Adipocyte (in vitro differentiated cells): ENCODE measurements at places on chromosomes 5 and 9.

- DNase-seq = peak; percentile 57
These were observed 69.3 kb upstream of the NIPAL4 start for GRCh38 chr5:157390551-157391297.

DNA sequence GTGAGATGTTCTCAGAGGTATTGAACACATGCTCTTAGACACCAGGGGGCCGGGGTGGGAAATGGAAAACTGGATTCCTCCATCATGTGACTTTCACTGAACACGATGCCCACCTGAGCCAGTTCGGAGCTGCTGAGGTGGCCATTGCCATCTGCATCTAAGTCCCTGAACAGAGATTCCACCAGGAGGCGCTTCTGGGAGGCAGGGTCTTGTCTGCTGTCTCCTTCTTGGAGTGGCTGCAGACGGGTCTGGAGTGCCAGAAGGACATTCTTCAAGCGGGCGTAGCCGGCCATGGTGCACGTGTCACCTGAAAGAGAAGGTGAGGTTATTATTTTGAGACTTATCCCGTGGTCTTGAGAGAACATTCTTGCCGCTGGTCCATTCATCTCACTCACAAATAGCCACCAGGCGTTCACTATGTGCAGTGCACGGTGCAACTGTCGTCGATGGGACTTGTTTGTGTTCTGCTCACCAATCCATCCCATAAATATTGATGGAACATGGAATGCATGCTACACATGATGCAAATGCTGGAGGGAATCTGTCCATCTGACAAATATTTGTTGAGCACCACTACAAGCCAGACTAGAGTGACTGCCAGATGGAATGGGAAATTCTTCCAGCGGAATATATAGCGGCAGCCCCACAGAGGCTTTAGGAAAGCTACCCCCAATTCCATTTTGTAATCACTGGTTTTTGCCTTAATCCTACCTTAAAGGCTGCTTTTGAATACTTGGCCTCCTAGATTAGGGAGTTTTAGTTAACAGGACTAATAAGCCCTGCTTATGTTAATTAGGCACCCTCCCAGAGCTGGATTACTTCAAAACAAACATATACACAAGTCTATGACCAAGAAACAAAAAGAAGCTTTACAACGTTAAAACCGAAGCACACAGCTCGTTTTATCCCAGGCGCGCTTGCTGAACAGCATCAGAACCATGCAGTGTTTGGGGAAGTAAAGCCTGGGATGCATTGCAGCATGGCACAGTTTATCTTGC, 264.8 kb downstream of the HSPA4 start:
- no peak for DNase-seq

DNA sequence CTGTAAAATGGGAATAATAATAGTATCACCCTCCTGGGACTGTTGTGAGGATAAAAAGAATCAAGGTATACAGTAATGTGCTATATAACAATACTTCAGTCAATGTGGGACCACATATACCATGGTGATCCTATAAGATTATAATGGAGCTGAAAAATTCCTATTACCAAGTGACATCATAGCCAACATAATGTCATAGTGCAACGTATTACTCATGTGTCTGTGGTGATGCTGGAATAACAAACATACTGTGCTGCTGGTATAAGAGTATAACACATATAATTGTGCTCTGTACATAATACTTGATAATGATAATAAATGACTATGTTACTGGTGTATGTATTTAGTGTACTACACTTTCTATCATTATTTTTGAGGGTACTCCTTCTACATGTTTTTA, 38.1 kb downstream of the LIFR start:
- DNase-seq = no peak

GRCh38 chr9:27428551-27428950, 95.5 kb upstream of the IFNK start:
- no peak for DNase-seq

- DNase-seq = no peak
These were observed 58.2 kb downstream of the EXOSC2 start for GRCh38 chr9:130751631-130752355.

DNA sequence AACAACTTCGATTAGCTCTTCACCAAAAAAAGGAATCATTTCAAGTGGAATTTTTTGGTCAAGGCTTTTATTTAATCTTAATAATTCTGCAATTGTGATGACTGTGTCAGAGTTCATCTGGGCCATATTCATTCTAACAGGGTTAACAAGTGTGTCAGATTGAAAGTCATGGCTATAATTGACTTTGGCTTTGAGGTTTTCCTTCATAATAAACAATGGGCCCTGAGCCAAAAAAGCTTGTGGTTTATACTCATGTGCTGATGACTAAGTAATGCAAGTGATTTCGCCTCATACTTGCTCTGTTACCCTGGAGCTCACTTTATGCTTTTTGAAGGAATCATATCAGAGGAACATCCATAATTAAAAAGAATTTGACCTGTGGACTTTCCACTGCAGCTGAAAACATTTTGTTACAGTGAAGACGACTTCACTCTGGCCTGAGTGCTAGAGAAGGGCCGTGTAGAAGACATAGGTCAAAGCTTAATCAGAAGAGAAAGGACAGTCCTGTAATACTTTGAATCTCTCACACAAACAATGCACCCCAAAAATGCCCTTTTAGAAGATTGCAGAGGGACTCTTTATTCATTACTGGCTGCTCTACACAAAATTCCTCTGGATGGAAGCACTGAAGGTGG, 101.7 kb downstream of the GDNF start:
- DNase-seq = peak; percentile 93

GRCh38 chr5:124755565-124755964, 9.1 kb upstream of the ZNF608 start:
- DNase-seq = peak; percentile 12

- no peak for DNase-seq
These were observed 345.1 kb downstream of the SPATA31D1 start for GRCh38 chr9:82333671-82334070.

GRCh38 chr5:123639244-123639643, 127.3 kb downstream of the CSNK1G3 start:
- DNase-seq = no peak

- no peak for DNase-seq
These were observed 251.9 kb downstream of the EBF1 start for GRCh38 chr5:158847772-158848171.

DNA sequence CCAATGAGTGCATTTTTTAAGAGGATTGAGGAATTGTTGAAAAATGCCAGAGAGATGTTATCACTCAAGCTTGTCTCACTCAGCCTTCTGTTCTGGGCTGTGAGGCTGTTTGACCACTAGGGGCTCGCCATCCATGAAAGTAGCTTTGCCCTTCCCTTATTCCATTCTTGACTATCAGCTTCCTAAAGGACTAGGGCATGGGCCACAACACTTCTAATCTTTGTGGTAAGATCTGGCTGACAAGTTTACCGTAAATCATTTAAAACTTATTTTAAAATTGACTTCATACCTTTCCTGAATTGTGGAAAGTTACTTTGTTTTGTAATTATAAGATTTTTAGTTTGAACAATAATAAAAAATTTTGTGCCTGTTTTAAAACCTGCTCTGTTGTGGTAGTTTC, 49.5 kb downstream of the TJP2 start:
- peak; percentile 81 for DNase-seq

- peak; percentile 52 for DNase-seq
These were observed 294.3 kb downstream of the FBXL7 start for GRCh38 chr5:15794052-15794985.

GRCh38 chr5:45385321-45386058, 310.7 kb downstream of the HCN1 start:
- DNase-seq = no peak

DNA sequence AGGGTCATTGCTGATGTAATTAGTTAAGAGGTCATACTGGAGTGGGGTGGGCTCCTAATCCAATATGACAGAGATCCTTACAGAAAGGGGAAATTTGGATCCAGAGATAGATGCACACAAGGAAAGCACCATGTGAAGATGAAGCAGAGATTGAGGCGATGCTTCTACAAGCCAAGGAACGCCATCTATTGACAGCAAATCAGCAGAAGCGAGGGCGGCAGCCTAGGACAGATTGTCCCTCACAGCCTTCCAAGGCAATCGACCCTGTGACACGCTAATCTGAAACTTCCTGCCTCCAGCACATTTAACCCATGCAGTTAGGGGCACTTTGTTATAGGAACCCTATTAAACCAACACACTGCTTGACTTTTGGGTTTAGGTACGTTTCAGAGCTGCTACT, 285.1 kb upstream of the DAP start:
- DNase-seq = peak; percentile 52

GRCh38 chr9:88534456-88535225, at the start of gene NXNL2:
NXNL2 (plus strand) TSS chr9:88535178; CDS start chr9:88535435, 257 bp downstream.
- peak; percentile 93 for DNase-seq

- no peak for DNase-seq
These were observed 2.2 kb downstream of the ZNF366 start for GRCh38 chr5:72505016-72505415.

DNA sequence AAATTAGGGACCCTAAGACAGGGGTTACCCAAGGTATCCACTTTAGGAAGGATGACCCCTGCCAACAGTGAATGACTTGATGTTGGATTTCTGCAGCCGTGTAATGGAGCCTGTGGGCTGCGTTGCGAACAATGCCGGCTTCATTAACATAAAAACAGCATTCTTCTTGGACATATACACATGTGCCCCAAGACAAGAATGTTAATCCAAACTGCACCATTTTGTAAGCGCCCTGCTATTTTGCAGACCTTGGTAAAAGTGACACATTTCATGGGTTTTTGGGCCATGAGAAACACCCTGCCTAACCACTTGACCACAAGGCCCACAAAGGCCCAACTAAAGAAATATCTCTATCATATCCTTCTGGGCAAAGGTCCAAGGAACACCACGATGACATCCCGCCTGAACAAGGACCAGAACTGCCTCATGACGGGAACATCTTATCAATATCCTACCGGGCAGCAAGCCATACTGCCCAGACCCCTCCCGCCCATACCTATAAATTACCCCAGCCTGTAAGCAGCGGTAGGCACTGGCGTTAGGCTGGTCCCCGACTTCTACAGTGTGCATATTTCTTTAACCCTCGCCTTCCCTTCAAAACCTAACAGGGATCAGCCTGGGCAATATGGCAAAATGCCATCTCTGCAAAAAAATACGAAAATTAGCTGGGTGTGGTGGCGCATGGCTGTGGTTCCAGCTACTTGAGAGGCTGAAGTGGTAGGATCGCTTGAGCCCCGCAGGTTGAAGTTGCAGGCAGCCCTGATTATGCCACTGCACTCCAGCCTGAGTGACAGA, 9.7 kb upstream of the PDCD1LG2 start:
- DNase-seq = no peak

- no peak for DNase-seq
These were observed 261.8 kb downstream of the EBF1 start for GRCh38 chr5:158837908-158838307.

DNA sequence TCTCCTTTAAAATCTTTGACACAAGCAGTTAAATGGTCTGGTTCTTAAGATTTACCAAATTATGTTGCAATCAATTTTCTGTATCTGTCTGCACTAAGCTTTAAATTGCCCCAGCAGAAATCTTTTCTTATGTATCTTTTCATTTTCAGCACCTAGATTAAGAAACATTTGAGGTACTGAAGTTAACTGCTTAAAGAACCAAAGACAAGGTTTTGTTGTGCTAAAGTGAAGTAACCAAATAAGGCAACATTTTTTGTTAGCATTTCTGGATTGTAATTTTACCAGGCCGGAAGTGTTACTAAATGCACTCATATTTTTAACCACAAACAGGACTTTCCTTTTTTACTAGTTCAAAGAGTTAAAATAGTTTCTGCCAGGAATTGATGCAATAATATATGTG, 24.1 kb upstream of the MTAP start:
- DNase-seq = peak; percentile 31

DNA sequence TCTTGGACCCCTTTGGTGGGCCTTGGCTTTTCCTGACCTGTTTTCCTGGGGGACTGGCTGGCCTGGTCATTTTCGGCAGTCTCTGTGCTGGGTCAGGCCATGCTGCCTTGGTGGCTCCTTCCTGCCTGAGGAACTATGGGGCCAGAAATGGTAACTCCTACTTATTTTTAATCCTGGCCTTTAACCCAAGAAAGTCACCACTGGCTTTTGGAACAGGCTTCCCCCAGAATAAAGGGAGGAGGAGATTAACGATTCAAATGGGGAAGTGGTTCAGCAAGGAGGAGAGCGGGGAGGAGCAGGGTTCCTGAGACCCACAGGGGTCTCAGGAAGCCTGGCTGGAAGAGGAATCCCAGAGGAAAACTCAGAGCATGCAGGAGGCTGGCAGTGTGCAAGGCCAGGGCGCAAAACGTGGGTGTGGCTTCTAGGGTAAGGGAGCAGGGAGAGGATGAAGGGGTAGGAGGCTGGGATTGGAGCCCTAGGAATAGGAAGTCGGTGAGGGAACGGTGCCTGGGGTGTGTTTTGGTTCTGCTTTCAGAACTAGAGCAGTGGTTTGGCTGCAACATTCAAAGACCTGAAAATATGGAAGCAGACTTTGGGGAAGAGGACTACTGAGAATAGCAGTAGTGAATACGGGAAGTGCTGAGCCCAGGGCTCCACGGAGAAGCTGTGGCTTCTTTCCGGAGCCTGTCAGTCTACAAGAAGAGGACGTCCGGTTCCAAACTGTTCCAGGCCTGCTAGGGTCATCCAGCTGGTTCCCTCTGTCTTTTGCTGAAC, 271.1 kb upstream of the KLF4 start:
- DNase-seq = no peak

- DNase-seq = no peak
These were observed 127.6 kb downstream of the ST8SIA4 start for GRCh38 chr5:100775533-100775855.

DNA sequence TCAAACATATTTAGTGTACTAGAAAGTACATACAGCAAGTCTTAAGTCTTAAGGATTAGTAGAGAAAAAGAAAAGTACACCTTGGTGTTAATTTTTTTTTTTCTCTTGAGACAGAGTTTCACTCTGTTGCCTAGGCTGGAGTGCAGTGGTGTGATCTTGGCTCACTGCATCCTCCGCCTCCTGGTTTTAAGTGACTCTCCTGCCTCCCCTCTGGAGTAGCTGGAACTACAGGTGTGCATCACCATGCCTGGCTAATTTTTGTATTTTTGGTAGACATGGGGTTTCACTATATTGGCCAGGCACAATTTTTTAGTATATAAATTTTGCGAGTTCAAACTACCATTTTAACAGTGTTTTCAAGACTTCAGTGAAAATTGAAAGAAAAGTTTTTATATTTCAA, 1941.1 kb upstream of the CDH6 start:
- DNase-seq = no peak

DNA sequence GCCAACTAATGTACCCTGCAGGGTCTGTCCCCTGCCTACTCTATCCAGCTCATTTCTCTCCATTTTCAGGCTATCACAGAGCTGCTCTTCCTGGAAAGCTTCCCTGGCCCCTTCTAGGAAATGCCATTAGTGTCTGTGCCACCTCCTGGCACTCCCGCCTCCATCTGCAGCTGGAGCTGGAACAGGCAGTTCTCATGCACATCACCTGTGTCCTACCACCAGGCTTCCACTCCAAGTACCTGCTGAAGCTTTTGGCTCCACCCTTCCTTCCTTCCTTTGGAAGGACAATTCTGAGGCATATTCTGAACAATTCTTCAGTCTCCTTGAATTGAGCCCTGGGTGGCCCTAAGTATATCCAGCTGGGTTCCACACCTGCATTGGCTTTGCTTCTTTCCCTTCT, 156.2 kb upstream of the ZNF618 start:
- no peak for DNase-seq

GRCh38 chr9:110025551-110026170, 182.3 kb downstream of the C9orf152 start:
- DNase-seq = no peak

- peak; percentile 78 for DNase-seq
These were observed 86.4 kb downstream of the ARRDC3 start for GRCh38 chr5:91296674-91297143.

- no peak for DNase-seq
These were observed 125.3 kb downstream of the DPYSL3 start for GRCh38 chr5:147384346-147385193.

GRCh38 chr9:93660352-93661046, 84.1 kb downstream of the PHF2 start:
- no peak for DNase-seq

- DNase-seq = no peak
These were observed 9.6 kb downstream of the LMX1B start for GRCh38 chr9:126623314-126623666.
